Activated naive CD4-positive, alpha-beta T cell treated with anti-CD3 and anti-CD28 coated beads for 36 hours (primary cell): ENCODE measurements at places on chromosomes 11 and 22. TPM values are rescaled to one million over a fixed set of nuclear protein-coding genes. Genes with fewer than 3 reads are reported as not detected.

OR52E8 gene
- not detected for total RNA-seq

DNA sequence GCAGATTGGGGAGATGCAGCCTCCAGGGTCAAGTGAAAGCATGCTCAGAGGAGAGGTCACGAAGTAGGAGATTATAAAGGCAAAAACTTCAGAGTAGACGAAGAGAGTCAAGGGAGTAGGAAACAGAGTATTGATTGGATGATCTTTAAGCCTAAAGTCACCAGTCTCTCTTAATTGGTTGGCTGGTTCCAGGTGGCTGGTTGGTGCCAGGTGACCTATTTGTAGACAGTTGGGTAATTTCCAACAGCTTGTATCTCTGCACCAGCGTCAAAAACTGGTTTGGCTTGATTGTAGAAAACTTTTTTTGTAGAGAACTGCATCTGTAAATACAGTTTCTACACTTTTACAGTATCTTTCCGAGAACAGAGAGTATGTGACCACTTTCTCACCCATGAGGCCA, 75.7 kb upstream of the CCDC90B start:
- no peak overlapping the region for H3K4me3 ChIP-seq
- no peaks in the 10 kb centered on the region for H3K36me3 ChIP-seq
- H3K27ac ChIP-seq = no peak overlapping the region
- no peaks in the 10 kb centered on the region for H3K4me1 ChIP-seq

DNA sequence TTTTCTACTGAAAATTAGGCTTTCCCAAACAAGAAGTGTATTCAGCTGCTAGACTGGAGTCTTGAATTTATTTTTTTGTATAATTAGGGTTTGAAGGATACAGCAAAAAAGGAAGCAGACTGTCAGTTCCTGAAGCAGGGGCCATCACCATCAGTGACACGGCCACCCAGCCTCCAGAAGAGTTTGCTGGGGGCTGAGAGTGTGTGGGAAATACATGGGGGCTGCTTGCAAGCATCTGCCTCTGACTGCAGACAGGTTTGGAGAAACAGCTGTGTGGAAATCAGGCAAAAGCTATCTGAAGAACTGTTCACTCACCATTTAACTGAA, 23.0 kb downstream of the FZD4 start:
- H3K27me3 ChIP-seq = no peaks in the 10 kb centered on the region
- H3K27ac ChIP-seq = no peak overlapping the region
- DNase-seq = no peak
- no peaks in the 10 kb centered on the region for H3K4me1 ChIP-seq
- no peaks in the 10 kb centered on the region for H3K36me3 ChIP-seq

GRCh38 chr22:41830174-41830573, 2.7 kb upstream of the SREBF2 start:
- DNase-seq = no peak
- peaks cover 38% of the 10 kb centered on the region for H3K36me3 ChIP-seq
- peak overlapping the region; percentile 51 for H3K27ac ChIP-seq
- no peak overlapping the region for H3K4me3 ChIP-seq

DNA sequence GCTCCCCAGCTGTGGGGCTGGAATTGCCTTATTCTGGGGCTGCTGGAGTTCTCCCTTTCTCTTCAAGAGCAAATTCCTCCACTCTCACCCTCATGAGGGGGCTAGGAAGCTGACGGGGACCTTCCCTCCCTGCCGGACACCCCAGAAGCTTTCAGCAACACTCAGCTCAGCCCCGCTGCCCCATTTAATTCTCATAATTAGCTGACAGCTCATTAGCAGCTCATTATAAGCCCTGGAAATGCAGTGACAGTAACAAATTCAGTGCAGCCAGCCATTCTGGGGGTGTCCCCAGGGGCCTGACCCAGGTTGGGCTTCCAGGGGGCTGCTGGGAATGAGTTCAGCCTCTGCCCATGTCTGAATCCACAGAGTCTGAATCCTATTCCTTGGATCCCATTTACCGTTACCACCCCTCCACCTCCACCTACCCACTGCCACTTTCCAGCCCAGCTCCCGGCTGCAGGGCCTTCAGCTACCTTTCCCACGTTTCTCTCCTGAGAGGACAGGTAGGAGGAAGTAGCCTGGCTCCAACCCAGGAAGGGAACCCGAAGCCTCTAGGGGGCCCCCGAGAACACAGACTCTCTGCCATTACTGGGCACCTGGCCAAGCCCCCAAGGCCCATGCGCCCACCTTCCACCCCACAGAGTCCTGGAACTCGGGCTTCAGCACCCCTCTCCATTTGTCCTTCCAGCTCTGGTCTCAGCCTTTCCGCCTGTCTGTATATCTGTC, 101.7 kb upstream of the LMO1 start:
- H3K27me3 ChIP-seq = peaks cover 2% of the 10 kb centered on the region
- no peak for DNase-seq
- no peaks in the 10 kb centered on the region for H3K4me1 ChIP-seq

- H3K4me1 ChIP-seq = peaks cover 51% of the 10 kb centered on the region
- H3K4me3 ChIP-seq = no peak overlapping the region
- H3K27ac ChIP-seq = peak overlapping the region; percentile 7
- H3K27me3 ChIP-seq = no peaks in the 10 kb centered on the region
- peaks cover 15% of the 10 kb centered on the region for H3K36me3 ChIP-seq
These were observed 1.3 kb downstream of the CTSW start for GRCh38 chr11:65880844-65881421.

- H3K4me3 ChIP-seq = no peak overlapping the region
- no peak overlapping the region for H3K27ac ChIP-seq
- no peak for DNase-seq
- H3K27me3 ChIP-seq = no peaks in the 10 kb centered on the region
- H3K36me3 ChIP-seq = peaks cover 3% of the 10 kb centered on the region
- H3K4me1 ChIP-seq = peaks cover 28% of the 10 kb centered on the region
These were observed 5.9 kb downstream of the CCDC90B start for GRCh38 chr11:83280256-83280655.

NLRP6 gene
- total RNA-seq = 1.5 TPM

OR6M1 gene
- total RNA-seq = not detected

- no peak overlapping the region for H3K27ac ChIP-seq
- no peaks in the 10 kb centered on the region for H3K36me3 ChIP-seq
- H3K4me1 ChIP-seq = no peaks in the 10 kb centered on the region
- no peak overlapping the region for H3K4me3 ChIP-seq
These were observed 109.6 kb upstream of the THY1 start for GRCh38 chr11:119532551-119532950.

DNA sequence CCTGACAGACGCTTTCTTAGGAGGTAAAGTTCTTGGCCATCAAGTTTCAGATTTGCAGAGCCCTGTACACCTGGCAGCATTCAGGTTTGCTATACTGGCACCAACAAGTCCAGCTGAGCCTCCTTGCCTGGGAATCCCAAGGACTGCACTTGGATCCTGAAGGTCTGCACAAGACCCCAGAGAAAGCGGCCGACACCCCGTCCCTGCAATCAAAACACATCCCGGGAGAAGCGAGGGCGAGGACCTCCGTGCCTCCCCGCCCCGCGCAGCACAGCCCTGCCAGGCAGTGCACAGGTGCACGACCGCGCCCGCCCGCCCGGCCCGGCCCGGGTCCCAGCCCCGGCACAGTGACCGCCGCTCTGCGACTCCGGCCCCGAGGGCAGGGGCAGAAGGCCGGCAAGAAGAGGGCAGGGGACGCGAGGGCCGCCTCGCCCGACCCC, 559 bp downstream of the MRTFA start:
- peaks cover 1% of the 10 kb centered on the region for H3K36me3 ChIP-seq
- DNase-seq = peak; percentile 17
- peak overlapping the region; percentile 87 for H3K4me3 ChIP-seq
- peak overlapping the region; percentile 50 for H3K27ac ChIP-seq

SAA2 gene
- total RNA-seq = not detected

DNA sequence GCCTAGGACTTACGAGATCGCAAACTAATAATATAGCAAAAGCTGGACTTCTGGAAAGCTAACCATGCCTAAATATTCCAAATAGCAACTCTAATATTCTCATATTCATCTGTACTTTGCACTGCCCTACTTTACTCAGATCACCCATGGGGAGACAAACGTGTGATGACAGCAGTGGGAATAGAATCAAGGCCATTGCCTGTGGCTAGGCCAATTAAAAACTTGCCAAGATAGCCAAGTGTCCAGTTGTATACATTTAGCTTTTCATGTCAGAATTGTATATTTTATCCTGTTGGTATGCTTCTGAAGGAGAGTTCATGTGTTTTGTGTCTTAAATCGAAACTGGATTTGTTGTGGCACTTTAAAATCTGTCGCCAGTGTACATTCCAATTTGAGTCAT, 1.2 kb upstream of the CEP126 start:
- H3K4me3 ChIP-seq = no peak overlapping the region
- no peaks in the 10 kb centered on the region for H3K36me3 ChIP-seq
- no peak overlapping the region for H3K27ac ChIP-seq
- no peak for DNase-seq

GRCh38 chr11:1838077-1838425, 730 bp upstream of the TNNI2 start:
- DNase-seq = peak; percentile 47
- H3K4me1 ChIP-seq = peaks cover 2% of the 10 kb centered on the region
- H3K36me3 ChIP-seq = no peaks in the 10 kb centered on the region

LSP1 gene
- 42.9 TPM for total RNA-seq

DNA sequence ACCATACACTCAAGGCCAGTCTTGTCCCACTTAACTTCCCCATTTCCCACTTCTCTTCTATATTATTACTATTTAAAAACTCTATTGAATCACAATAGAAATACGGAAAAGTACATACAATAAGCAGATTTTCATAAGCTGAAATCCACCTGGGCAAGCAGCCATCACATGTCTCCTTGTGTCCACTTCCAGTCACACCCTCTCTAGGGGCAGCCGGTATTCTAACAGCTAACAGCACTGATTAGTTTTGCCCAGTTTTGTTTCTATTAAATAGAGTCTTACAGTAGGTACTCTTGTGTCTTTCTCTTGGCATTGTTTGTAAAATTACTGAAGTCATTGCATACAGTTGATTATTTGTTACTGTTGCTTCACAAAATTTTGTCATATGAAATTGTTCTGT, 37.8 kb downstream of the PPP6R3 start:
- no peak overlapping the region for H3K4me3 ChIP-seq
- peaks cover 74% of the 10 kb centered on the region for H3K4me1 ChIP-seq
- H3K27ac ChIP-seq = no peak overlapping the region
- no peaks in the 10 kb centered on the region for H3K27me3 ChIP-seq

GRCh38 chr11:115710426-115710825, 206.2 kb upstream of the CADM1 start:
- H3K27ac ChIP-seq = no peak overlapping the region
- H3K27me3 ChIP-seq = peaks cover 3% of the 10 kb centered on the region
- H3K36me3 ChIP-seq = no peaks in the 10 kb centered on the region
- no peaks in the 10 kb centered on the region for H3K4me1 ChIP-seq
- DNase-seq = no peak
- H3K4me3 ChIP-seq = no peak overlapping the region

GRCh38 chr11:133995066-133995465, 38.3 kb upstream of the IGSF9B start:
- H3K27me3 ChIP-seq = no peaks in the 10 kb centered on the region
- no peak overlapping the region for H3K27ac ChIP-seq
- H3K4me3 ChIP-seq = no peak overlapping the region

GRCh38 chr11:2794968-2795322, 90.6 kb downstream of the CDKN1C start:
- peak; percentile 1 for DNase-seq
- peaks cover 1% of the 10 kb centered on the region for H3K36me3 ChIP-seq
- no peaks in the 10 kb centered on the region for H3K27me3 ChIP-seq
- peaks cover 6% of the 10 kb centered on the region for H3K4me1 ChIP-seq
- no peak overlapping the region for H3K4me3 ChIP-seq

GRCh38 chr11:22244986-22245592, 52.2 kb downstream of the ANO5 start:
- no peaks in the 10 kb centered on the region for H3K4me1 ChIP-seq
- peaks cover 24% of the 10 kb centered on the region for H3K27me3 ChIP-seq
- no peak overlapping the region for H3K27ac ChIP-seq
- DNase-seq = peak; percentile 22
- H3K4me3 ChIP-seq = no peak overlapping the region

GRCh38 chr11:113072237-113072858, 111.1 kb downstream of the NCAM1 start:
- no peak for DNase-seq
- H3K4me3 ChIP-seq = no peak overlapping the region
- no peaks in the 10 kb centered on the region for H3K27me3 ChIP-seq
- H3K36me3 ChIP-seq = no peaks in the 10 kb centered on the region
- H3K4me1 ChIP-seq = no peaks in the 10 kb centered on the region

DNA sequence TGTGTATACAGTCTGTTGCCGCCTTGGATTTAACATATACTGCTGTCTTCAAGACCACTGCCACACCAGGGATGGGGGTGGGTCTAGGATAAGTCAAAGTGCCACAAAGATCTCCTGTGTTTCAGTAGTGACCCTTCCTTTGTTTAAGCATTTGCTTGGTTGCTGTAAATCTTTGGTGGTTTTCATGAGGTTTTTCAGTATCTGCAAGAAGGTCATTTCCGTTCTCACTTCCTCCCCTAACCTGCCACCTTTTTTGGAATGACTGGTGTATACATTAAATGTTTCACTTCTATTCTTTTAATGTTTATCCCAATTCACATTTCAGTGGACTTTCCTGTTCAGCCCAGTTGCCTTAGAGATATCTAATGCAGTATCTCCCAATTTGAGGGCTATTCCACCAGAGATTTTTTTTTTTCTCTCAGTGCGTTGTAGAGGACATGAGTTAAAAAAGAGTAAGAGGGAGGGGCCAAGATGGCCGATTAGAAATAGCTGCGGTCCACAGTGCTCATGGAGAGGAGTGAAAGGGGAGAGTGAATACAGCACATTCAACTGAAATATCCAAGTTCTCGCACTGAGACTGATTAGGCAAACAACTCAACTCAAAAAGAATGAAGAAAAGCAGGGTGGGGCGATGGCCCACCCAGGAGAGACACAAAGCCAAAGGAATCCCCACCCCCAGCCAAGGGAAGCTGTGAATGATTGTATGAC, 43.2 kb downstream of the USP47 start:
- no peak overlapping the region for H3K4me3 ChIP-seq
- no peak for DNase-seq
- H3K27ac ChIP-seq = no peak overlapping the region
- no peaks in the 10 kb centered on the region for H3K27me3 ChIP-seq

DNA sequence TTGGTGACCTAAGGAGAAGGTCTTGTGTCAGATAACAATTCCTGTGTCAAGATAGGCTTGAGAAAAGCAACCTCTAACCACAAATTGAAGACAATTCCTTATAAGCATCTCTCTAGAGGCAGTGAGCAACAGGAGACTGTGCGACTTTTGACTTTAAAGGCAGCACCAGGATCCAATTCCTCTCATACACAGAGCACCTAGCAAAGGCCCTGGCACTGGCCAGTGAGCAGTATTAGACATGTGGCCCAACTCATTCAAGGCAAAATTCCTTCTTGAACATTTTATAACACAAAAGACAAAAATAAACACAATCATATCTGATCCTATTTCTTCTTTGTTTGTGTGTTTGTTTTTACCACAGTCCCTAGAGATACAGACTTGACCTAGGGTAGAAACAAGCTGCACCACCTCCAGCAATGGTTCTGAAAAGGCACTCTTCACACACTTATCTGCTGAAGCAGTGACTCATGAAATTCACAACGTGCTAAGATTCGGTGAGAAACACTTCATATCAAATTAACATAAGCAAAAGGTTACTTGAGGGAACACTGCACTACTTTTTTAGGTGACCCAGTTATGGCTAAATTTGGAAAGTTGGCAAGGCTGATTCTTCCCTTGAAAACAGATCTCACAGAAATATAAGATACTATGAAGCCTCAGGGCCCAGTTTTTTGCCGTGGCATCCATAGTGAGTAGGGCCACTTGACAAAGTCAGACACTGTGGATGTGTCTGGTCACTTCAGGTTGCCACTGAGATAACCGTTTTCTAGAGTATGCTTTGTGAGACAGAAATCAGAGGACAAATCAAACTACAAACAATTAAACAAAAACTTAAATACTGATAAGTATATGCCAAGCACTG, 1018.9 kb downstream of the DLG2 start:
- no peak for DNase-seq
- no peaks in the 10 kb centered on the region for H3K27me3 ChIP-seq
- no peaks in the 10 kb centered on the region for H3K36me3 ChIP-seq
- H3K4me1 ChIP-seq = no peaks in the 10 kb centered on the region
